ENCODE measurements at places on chromosomes 7 and 10.

DNA sequence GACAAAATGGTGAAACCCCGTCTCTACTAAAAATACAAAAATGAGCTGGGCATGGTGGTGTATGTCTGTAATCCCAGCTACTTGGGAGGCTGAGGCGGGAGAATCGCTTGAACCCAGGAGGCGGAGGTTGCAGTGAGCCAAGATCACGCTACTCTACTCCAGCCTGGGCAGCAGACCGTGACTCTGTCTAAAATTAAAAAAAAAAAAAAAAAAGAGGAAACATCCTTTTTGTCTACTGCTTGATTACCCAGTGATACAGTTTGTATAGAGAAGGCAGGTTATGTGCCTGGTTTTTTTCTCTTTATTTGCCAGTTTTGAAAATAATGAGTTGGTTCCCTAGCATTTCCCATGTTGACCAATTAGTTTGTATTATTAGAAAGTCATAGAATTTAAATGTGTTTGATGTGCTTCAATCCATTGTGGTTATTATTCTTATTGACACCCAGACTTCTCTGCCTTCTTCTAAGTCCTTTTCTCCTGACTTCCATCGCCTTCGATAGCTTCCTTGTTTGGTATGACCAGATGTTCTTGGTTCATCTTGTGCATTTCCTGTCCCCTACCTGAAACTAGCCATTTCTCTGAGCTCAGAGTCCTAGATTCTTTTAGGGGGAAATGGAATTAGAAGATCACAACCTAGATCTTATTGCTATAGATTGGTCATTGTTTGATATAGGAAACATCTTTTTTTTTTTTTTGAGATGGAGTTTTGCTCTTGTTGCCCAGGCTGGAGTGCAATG is 43.2 kb downstream of the VKORC1L1 start:
- DNase-seq = no peak

DNA sequence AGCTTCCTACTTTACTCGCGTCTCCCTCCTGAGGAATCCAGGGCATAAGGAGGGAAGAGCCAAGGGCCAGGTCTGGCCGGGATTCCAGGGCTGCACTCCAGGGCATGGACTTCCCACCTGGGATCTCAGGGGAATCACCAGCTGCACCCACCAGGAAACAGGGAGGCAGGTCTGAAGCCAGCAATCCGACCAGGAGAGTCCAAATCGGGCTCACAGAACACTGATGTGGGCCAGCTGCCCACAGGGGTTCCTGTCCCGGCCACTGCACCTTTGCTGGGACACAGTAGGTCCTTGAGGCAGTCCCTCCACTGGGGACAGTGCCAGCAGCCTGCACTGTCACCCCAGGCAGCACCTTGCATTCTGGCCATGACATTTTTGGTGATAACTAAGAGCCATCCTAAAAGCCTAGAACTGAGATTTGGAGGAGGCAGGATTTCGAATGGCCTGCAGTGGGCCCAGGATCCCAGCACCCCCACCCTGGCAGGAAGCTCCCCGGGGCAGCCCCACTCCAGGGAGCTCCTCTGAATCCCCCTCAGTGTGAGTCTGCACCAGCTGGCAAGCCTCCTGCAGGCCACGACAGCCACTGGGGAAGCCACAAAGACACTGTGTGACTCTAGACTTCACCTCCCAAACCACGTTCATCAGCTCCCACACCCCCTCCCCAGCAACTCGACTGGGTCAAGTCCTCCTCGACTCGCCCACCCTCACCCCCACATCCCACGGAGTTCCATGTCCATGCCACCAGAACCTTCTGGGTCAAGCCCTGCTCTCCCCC is 71.5 kb upstream of the PPP2R2D start:
- DNase-seq = no peak

DNA sequence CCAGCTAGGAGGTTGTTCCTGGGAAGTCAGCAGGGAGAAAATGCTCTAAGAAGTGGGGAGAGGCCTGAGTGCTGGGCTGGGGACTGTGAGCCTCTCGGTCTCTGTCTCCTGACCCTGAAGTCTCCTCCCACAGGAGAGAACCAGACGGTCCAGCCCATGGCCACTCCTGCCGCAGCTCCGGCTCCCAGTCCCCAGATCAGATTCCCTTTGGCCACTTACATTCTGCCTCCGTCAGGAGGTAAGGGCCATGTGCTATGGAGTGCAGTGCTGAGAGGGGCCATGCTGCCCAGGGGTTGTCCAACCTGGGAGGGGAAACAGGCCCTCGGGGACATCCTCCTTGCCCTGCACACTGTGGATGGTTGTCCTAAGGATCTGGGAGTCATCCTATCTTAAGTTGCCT is 21.3 kb upstream of the ZNF467 start:
- no peak for DNase-seq

DNA sequence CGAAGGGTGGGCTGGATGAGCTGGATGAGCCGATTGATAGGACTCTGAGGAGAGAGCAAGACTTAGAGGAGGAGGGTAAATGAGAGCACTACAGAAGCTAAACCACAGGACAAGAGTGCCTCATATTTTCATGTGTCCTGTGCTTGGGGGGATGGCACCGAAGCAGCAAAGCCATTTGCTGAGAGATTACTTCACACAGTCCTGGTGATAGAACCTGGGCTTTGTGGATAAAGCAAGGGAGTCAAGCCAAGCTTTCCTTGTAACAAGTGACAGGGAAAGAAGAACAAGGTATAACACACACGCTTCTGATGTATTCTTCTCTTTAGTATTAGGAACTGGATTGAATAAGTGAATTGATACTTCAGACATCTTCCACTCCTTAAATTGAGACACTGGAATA is 253.7 kb downstream of the ANKRD7 start:
- DNase-seq = no peak

DNA sequence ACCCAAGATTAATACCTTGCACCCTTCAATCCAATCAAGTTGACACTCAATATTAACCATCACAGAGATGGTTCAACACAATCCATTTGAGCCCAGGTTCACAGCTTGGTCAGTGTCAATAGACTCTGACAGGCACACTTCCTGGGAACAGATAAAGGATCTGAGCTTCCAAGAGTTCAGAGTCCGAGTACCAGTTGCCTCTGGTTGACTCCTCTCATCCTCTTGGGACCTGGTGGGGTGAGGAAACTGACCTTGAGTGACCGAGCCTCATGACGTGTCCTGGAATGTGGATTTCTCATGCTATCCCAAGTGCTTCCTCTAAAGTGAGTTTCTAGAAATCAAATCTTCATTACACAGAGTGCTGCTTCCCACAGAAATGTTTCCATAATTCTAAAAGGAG is 162.0 kb downstream of the CYP26A1 start:
- DNase-seq = peak; percentile 39

GRCh38 chr7:105811189-105811847 is 65.1 kb downstream of the ATXN7L1 start:
- no peak for DNase-seq

- DNase-seq = peak; percentile 10
Observed at GRCh38 chr7:155815332-155816191, 3.3 kb upstream of the SHH start.

- no peak for DNase-seq
Observed at GRCh38 chr10:29041616-29042015, 247.3 kb upstream of the LYZL1 start.

DNA sequence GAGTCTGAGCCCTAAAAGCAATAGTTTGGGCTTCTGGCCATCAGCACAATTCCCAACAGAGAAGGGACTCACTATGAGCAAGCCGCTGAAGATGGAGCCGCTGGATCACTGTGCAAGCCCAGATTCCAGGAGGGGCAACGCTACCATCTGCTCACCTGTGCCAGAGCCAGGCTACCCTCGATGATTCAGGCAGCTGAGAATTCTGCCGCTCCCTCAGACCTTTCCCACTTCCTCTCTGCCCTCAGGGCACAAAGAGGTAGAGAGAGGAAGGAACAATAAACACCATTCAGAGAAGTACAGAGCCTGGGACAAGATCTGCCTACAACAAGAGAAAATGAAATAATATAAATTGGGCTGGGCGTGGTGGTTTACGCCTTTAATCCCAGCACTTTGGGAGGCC is 98.1 kb downstream of the MYOF start:
- no peak for DNase-seq

All from amniotic epithelial cell (primary cell).